T47D (cell line): ENCODE measurements at places on chromosomes 3 and 15.

DNA sequence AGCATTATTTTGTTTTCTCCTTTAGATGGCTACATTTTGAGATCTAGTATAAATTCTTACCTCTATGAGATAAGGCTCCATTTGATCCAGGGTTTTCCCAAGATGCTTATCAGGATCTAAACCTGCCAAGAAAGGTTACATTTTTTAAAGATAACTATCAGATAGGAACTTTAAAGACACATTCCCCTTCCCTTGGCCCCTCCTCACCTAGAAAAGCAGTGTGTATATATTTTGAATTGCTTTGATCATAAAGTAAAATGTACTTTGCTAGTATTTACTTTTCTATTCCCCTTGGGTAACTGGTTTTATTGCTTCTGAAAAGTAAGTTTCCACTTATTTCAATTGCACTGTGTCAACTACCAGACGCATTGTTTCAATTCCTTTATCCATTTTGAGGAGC is 135.2 kb downstream of the DPH6 start:
- no peak for DNase-seq

DNA sequence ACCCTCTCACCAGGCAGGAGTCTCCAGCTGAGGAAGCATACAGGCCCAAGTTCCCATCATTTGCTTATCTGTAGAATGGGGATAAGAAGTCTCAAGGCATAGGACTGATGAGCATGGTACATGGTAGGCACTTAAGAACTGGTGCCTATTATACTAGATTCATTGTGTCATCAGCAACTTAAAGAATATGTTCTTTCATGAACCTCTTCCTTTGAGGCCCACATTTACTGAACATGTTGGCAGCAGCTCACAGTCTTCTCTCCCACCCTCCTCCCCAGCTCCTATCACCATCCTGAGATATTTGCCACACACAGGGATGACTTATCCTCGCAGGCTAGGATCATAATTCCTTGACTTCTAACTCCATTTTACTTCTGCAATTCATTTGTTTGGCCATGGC is 142.5 kb downstream of the PDE8A start:
- no peak for DNase-seq

- no peak for DNase-seq
Observed at GRCh38 chr15:40233727-40234577, 4.9 kb upstream of the PAK6 start.

- DNase-seq: no peak
Observed at GRCh38 chr3:113697500-113698090, 1.2 kb upstream of the USF3 start.

GRCh38 chr15:38041576-38041975 is 107.1 kb downstream of the TMCO5A start:
- no peak for DNase-seq

DNA sequence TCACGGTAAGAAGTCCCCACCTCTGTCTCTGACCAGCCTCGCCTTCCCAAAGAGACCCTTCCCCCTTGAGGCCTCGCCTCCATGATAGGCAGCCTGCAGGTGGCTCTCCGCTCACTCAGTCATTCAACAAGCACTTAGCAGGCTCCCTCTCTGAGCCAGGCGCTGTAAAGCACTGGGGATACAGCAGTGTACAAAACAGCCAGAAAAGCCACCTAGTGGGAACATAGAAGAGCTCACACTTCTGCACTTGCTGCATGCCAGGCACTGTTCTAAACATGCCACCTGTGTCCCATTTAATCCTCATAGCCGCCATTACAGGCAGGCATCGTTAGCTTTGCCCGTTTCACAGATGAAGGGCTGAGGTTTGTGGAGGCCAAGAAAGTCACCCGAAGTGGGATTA is 56.0 kb downstream of the SEMA3G start:
- peak; percentile 16 for DNase-seq

- no peak for DNase-seq
Observed at GRCh38 chr3:140145528-140145927, 210.5 kb downstream of the CLSTN2 start.

DNA sequence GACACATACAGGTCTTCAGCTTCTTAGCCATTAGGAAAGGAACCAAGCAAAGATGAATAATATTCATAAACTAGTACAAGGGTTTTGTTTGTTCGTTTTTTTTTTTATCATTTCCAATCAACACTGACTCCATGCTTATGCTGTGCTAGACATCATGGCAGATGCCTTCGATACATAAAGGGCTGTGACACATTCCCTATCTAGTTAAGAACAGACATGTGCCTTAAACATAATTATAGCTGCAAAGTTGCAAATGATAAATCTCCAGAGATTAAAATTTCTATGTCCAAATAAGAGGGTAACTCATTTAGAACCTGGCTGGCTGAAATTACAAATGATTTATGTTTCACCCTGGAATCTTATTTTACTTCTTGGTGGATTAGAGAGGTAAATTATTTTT is 386.4 kb downstream of the LSAMP start:
- no peak for DNase-seq

GRCh38 chr3:68893600-68894239 is 38.6 kb downstream of the TAFA4 start:
- peak; percentile 4 for DNase-seq

DNA sequence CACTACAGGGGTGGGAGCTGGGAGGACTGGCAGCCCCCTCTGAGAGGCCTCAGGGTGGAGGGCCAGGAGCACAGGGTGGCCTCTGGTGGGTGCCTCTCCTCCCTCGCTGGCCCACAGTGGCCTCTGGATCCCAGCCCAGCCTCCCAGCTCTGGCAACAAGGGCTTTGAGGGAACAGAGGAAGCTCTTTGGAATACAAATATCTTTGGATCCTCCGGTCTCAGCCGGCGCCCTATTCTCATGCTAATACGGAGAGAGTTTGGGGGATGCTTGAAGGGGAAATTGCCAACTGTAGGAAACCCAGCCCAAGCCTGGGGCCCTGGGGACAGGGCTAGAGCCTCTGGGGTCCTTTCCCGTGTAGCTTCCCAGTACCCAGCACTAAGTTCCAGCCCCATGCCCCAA is 33.4 kb upstream of the INSYN1 start:
- no peak for DNase-seq

GRCh38 chr3:116524453-116525210 is 79.3 kb upstream of the LSAMP start:
- no peak for DNase-seq

- DNase-seq: peak; percentile 15
Observed at GRCh38 chr3:49701388-49702077, 12.2 kb downstream of the RNF123 start.

DNA sequence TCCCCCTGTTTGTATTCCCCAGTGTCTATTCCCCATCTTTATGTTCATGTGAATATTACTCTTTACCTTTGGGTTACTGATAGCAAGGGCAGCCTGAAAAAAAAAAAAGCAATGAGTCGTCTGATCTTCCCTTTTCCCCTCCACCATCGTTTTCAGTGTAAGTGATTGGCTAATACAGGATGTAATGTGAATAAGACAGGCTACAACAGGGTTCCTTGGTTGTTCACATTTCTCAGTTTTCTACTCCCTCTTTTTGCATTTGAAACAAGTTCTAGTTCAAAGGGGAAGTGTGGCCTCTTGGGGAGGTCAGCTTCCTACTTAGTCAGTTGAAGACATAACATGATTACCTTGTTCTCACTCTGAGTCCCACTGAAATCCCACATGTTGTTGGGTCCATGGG is 278.0 kb upstream of the TRIM42 start:
- DNase-seq: no peak

- DNase-seq: no peak
Observed at GRCh38 chr3:125145751-125146475, 66.6 kb downstream of the SLC12A8 start.

DNA sequence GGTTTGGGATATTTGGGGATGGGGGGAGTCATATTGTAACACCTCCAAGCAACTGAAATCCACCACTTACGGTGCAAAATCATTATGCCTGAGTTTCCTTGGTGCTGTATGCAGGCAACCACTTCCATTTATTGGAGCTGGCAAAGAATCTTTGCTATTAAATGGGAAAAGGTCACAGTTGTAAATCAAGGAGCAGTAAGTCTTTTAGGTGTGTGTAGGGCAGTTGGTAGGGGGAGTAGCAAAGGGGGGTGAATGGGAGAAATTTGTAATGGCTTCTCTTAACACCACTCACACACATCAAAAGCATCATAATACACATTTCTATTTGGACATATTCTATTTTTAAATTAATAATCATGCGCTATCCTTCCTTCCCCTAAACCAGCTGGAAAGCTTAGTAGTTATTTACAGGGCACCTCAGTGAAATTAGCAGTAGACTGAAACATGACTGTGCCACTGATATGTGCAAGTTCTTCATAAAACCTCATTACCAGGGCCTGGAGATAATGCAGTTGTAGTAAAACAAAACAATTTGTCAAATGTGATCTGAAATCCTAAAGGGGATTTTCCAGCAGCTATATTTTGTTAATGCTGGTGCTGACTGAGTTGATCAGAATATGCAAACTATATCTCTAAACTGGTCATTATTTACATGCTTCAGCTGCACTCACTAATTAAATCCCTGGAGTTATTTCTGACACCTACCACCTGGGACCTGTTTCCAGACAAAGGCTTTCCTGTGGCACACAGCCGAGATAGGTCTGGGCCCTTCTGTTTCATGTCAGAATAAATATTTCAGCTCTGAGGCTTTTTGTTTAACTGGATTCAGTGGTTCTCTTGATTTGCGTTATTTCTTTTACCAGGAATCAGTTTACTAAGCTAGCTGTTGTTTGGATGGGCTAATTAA is 90.1 kb downstream of the B3GALNT1 start:
- DNase-seq: no peak

- no peak for DNase-seq
Observed at GRCh38 chr3:98807011-98807410, 43.9 kb downstream of the ST3GAL6 start.

DNA sequence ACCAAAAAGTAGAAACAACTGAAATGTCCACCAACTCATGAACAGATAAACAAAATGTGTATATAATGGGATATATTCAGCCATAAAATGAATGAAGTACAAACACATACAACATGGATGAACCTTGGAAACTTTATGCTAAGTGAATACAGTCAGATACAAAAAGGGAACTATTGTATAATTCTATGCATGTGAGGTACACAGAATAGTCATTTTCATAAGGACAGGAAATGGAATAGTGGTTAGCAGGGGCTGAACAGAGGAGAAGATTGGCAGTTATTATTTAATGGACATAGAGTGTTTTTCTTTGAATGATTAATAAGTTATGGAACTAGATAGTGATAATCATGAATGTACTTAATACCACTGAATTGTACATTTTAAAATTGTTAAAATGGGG is 20.0 kb upstream of the TRANK1 start:
- no peak for DNase-seq

GRCh38 chr3:42702982-42703694 is 540 bp upstream of the HHATL start:
- no peak for DNase-seq

- DNase-seq: peak; percentile 85
Observed at GRCh38 chr3:151468284-151468917, 7.5 kb upstream of the IGSF10 start.

- DNase-seq: no peak
Observed at GRCh38 chr3:194973366-194974000, 287.8 kb downstream of the FAM43A start.

GRCh38 chr3:129596194-129597086 is 10.0 kb downstream of the PLXND1 start:
- no peak for DNase-seq
